Smooth muscle cell of the pulmonary artery (primary cell): ENCODE measurements at places on chromosomes 12 and 14. TPM values are rescaled to one million over a fixed set of nuclear protein-coding genes. Genes with fewer than 3 reads are reported as not detected.

Gene MYL2
- not detected in 2 replicates for total RNA-seq

Gene RPL10L
- total RNA-seq, result not detected in 2 replicates

Gene CD4
- 0.26 and 13.2 TPM in 2 replicates for total RNA-seq

Gene DBX2
- not detected in 2 replicates for total RNA-seq

Gene MTA1
- total RNA-seq, result 39.4 and 61.5 TPM in 2 replicates

Gene ASPG
- 0.07 TPM in 1 of 2 replicates, not detected in the other for total RNA-seq

Gene TRPV4
- total RNA-seq, result 1.3 and 1.4 TPM in 2 replicates

Gene HSPA2
- 18.0 and 23.3 TPM in 2 replicates for total RNA-seq

Gene RAPGEF3
- 3.9 and 5.6 TPM in 2 replicates for total RNA-seq

Gene CCDC175
- total RNA-seq, result not detected in 2 replicates

Gene MGAT4C
- 0.07 and 0.13 TPM in 2 replicates for total RNA-seq

Gene SLC25A47
- total RNA-seq, result 0.07 TPM in 1 of 2 replicates, not detected in the other

Gene CFAP54
- total RNA-seq, result 1.8 and 2.6 TPM in 2 replicates

Gene RTL1
- not detected in 2 replicates for total RNA-seq

Gene KRT83
- total RNA-seq, result not detected in 2 replicates

Gene ASCL4
- not detected in 2 replicates for total RNA-seq

Gene AGAP2
- 0.17 and 0.20 TPM in 2 replicates for total RNA-seq

Gene KCNC2
- total RNA-seq, result not detected in 2 replicates

Gene TAS2R43
- total RNA-seq, result 2.1 TPM in 1 of 2 replicates, not detected in the other

Gene GPD1
- total RNA-seq, result 0.13 and 0.20 TPM in 2 replicates

Gene ITGB7
- total RNA-seq, result 0.40 and 0.52 TPM in 2 replicates

Gene POTEG
- not detected in 2 replicates for total RNA-seq

Gene MDGA2
- not detected in 2 replicates for total RNA-seq

Gene ENDOU
- total RNA-seq, result 0.40 and 0.52 TPM in 2 replicates

Gene SYNE3
- total RNA-seq, result 10.2 and 36.3 TPM in 2 replicates
